ENCODE measurements at places on chromosomes 7 and 10.

GRCh38 chr10:119449760-119450461 is 92.6 kb downstream of the RGS10 start:
- DNase-seq = no peak

DNA sequence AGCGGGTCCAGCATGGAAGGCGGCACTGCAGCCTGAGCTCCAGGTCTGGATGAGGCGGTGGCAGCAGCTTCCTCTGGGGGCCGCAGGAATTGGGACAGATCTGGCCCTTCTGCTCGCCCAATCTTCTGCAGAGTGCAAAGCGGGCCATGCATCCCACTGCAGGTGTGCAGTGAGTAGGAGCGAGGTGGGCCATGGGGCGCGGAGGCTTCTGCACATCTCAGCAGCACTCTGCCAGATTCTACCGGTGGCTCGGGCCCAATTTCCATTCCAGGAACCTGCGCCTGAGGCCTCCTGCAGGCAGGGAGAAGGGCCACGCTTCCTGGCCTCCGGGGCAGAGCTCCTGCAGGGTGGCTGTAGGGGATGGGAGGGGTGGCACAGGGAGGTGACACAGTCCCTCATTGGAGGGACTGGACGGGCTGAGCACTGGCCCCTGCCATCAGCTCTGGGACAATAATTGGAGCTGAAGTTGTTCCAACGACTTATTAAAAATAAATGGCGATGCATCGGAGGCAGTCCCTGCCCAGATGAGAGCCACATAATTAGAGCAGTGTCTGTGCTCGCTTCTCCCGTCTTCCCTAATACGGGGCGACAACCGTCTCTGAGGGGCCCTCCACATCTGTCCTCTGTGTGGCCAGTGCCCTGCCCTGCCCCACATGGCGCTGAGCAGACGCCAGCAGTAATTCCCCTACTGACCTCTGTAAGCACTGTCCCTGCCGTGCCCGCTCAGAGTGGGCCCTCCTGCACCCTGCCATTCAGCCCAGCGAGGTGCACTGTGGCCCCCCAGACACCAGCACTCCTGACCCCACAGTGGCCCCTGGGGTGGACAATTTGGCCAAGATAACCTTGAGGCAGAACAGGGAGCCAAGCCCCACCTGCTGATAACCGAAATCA is 197.5 kb downstream of the ELFN1 start:
- DNase-seq = no peak

DNA sequence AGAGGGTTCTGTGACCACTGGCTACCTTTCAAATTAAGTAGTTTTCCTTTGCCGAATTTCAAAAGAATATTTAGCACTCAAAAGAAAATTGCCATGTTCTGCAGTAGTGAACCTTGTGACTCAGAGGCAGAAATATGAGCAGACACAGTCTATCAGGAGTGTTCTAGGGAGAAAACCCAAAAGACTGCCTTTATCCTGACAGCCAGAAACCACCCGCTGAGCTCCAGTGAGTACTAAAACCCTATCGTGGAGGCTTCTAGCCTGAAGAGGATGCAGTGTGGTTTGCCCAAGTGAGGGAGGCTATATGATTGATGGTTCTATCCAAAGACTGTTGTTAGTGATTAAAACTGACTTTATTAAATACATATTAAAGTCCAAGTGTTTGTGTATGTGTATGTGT is 21.9 kb downstream of the CHRM2 start:
- DNase-seq = no peak

GRCh38 chr10:78207216-78207615 is 173.6 kb downstream of the RPS24 start:
- no peak for DNase-seq

- no peak for DNase-seq
Observed at GRCh38 chr7:33183504-33183903, 54.1 kb downstream of the BBS9 start.
